ENCODE measurements at places on chromosomes 3 and 15.

- no peak for DNase-seq
Measured at GRCh38 chr3:52314489-52314888, 1.6 kb upstream of the DNAH1 start.

DNA sequence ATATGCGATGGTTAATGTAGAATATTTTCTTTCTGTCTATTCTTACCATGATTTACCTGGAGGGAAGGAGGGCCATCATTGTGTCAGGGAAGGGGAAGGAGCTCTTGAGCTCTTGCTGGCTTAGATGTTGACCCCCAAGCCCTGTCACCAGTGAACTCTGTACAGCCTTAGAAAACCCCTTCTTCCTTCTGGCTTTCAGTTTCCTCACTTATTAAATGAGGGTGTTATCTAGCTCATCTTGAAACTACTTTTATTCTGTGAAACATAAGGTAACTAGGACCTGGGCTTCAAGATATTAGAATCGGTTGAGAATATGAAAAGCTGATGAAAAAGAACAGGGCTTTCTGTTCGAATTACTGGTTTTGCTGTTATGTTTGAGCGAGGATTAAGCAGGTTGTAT lies 25.1 kb upstream of the UTS2B start:
- no peak for DNase-seq

- no peak for DNase-seq
Measured at GRCh38 chr3:87873136-87873535, 185.7 kb downstream of the CGGBP1 start.

GRCh38 chr3:148535001-148535400 lies 162.7 kb upstream of the AGTR1 start:
- DNase-seq: no peak

- no peak for DNase-seq
Measured at GRCh38 chr3:63990733-63991132, 32.6 kb downstream of the PSMD6 start.

DNA sequence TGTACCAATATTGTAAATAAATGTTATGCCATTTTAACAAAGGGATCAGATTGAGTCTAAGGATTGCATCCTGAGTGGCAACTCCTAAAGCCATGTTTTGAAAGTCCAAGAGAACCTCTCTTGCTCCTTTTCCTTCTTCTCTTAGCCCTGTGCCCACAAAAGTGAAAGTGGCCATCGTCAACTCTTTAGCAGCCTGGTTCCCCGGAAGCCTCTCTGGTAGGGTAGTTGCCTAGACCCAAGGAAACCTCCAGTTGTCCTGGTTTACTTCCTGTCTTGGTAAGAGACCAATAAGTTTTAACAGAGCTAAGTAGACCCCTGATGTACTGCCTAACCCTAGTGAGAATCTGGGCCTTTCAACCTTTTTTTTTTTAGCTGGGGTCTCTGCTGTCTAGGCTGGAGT lies 10.2 kb upstream of the ITPKA start:
- no peak for DNase-seq

- peak; percentile 26 for DNase-seq
Measured at GRCh38 chr3:37701734-37702433, 159.8 kb upstream of the CTDSPL start.

- DNase-seq: no peak
Measured at GRCh38 chr3:194577986-194578905, 55.0 kb downstream of the TMEM44 start.

DNA sequence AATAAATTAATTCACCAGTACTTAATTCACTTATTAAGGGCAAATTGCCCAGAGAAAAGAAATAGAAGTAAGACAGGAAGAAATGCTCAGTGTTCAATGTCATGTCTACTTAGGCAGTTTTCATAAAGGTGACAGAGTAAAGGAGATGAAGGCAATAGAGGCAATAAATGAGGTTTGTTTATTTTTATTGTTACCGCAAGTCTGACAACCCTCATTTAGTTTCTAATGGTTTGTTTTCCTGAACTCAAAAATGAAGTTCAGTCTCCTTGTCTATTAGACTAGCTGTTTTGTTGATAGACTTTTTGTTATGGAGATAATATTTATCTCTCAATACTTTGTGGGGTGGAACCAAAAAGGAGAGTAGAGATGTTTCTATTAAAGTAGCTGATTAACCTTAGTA lies 258.3 kb downstream of the C3orf38 start:
- DNase-seq: no peak

DNA sequence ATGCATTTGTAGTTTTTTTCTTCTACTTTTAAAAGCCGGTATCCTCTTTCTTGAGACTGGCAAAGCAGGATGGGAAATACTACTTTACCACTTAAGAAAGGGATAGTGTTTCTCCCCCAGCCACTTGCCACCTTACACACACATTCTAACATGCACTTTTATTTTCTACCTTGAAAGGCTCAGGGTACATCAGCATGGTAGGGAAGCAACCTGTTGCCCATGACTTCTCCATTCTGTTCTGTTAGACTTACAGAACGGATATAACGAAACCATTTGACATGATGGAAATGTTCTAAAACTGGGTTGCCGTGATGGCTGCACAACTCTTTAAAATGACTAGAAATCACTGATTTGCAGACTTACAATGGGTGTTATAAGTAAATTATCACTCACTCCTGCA lies 405.5 kb downstream of the SHQ1 start:
- DNase-seq: no peak

DNA sequence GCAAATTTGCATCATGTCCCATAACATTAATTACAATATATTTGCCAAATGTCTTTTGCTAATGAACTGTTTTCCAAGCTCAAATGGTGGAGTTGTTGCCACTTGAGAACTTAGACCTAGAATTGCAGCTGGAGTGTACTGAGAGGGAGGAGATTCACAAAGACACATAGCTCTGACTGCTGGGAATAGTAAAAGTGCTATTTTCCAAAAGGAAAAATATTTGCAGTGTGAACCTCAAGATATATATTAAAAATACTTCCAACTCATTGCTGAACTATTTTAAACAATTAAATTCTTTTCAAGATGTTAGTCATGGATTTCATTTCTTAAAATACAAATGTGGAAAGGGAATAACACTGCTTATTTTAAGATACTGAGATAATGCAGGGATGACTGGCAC lies 666.8 kb upstream of the ARPP21 start:
- no peak for DNase-seq

DNA sequence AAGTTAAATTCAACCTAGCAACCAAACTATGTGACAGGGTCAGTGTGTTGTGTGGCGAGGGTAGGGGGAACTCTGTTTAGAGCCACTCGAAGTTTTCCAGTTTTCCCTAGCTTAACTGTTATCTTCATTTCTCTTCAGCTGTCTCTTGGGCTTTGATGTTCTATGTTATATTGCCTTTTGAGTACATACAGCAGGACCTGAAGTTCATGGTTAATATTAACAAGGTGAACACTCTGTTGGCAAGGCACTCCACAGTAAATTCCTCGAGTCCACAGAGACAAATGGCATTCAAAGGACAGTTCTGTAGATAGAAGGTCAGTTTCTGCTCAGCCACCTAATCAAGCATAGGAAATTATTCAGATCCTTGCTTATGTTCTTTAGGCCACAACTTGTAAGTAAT lies 147.9 kb upstream of the DPH6 start:
- no peak for DNase-seq

- DNase-seq: no peak
Measured at GRCh38 chr3:108018552-108018951, 72.3 kb downstream of the CD47 start.

GRCh38 chr3:18194431-18194830 lies 230.7 kb downstream of the SATB1 start:
- DNase-seq: no peak

DNA sequence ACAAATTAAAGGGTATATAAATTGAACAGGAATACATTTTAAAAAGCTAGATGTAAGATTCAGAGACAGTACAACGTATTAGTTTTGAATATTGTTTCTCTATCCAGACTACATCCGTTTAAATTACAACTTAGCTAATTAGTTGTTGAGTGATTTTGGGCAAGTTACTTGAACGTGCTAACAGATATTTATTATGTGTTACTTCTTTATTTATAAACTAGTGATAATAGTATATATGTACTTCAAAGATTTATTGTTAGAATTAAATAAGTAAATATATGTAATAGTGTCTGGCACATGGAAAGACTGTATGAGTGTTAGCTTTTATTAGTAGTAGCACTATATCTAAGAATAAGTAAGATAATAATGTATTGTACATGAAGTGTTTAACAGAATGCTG lies 92.0 kb upstream of the GBE1 start:
- no peak for DNase-seq

DNA sequence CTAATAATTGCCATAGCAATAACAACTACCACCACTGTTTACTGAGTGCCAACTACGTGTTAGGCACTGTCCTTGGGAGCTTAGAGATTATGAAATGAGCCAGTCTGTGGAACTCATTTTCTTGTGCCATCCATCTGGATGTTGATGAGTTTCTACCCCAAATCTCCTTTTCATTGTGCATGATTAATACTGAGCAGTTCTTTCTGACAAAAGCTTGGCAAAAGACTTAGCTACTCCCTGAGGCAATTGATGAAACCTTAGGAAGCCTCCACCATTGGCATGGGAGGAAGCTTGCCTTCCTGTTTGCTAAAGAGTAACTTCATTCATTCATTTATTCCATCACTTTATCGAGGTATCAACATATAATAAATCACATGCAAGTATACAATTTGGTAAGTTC lies 39.8 kb downstream of the PRICKLE2 start:
- no peak for DNase-seq

DNA sequence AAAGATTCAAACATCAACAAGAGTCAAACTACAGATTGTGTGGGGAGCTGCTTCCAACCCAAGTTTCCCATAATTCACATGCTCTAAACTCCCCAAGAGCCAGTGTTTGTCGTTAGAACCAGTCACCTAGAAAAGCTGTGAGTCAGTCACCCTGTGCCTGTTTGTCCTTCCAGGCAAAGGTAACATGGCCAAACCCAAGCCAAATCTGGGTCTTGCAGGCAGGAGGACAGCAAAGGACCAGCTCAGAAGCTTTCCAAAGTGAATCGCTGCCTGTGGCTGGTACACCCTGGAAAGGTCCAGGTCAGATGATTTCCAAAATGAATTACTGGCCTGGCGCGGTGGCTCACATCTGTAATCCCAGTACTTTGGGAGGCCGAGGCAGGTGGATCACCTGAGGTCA lies 251.5 kb downstream of the FAM43A start:
- DNase-seq: no peak

- no peak for DNase-seq
Measured at GRCh38 chr15:50381438-50381837, 26.4 kb upstream of the GABPB1 start.

- DNase-seq: no peak
Measured at GRCh38 chr3:21954709-21955108, 203.7 kb upstream of the ZNF385D start.

DNA sequence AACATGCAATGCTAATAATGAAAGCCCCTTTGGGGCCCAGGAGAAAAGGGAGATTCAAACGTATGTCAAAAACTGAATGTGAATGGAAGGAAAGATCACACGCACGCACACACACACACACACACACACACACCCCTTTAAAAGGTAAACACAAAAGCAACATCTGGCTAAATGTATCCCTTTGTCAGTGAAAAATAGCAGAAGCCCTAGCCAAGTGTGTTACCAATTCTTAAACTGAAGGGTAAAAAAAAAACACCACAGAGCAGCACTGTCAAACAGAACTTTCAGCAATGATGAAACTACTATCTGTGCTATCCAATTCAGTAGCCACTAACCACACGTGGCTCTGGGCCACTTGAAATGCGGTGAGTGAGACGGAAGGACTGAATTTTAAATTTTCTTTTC lies 4.9 kb downstream of the RFTN1 start:
- DNase-seq: no peak
